Right atrium auricular region (tissue), 2 donors: ENCODE measurements at places on chromosomes 4 and X. TPM values are rescaled to one million over a fixed set of nuclear protein-coding genes. Genes with fewer than 3 reads are reported as not detected.

- H3K27me3 ChIP-seq, result no peaks in the 10 kb centered on the region
- no peaks in the 10 kb centered on the region for H3K4me1 ChIP-seq
- H3K4me3 ChIP-seq, result no peak overlapping the region
- DNase-seq, result no peak
- peak overlapping the region; percentile 57 for H3K27ac ChIP-seq
Observed at GRCh38 chr4:7781366-7781765, 158.3 kb downstream of the AFAP1 start.

DNA sequence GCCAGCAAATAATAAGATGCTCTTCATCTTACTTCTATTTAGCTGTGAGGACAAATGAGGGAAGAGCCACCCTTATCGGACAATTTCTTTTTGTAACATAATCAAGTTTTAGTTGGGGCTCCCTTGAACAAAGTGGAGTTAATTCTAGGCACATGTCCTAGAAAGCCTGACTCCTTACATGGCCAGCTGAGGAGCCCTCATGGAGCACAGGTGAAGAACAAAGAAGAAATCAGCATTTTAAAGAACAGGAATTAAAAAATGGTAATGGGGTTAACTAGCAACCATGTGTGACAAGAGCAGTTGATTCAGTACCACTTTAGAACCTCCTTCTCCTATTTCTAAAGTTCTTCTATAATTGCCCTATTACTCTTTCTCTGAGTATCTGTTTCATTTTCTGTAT lies 15.9 kb downstream of the GPR82 start:
- no peaks in the 10 kb centered on the region for H3K27me3 ChIP-seq
- H3K27ac ChIP-seq, result no peak overlapping the region
- no peaks in the 10 kb centered on the region for H3K4me1 ChIP-seq

DNA sequence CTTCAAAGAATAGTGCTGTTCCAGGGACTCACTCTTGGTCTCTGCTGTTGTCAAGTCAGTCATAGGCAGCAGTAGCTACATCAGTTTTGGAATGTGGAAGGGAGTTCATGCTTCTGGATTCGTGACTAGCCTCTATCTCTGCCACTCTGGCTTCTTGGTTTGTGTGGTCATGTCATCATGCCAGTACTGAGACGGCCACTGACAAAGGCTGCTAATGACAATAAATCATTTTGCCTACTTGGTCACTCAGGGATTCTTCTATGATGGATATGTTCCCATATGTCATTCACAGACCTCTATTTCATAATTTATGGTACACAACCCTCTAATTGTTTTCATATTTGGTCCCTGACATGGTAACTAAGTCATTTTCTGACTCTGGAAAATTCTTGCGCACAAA lies 450.8 kb upstream of the BOD1L1 start:
- no peak overlapping the region for H3K4me3 ChIP-seq
- no peaks in the 10 kb centered on the region for H3K27me3 ChIP-seq
- no peak for DNase-seq
- no peak overlapping the region for H3K27ac ChIP-seq

- peaks cover 37% of the 10 kb centered on the region for H3K36me3 ChIP-seq
- H3K27me3 ChIP-seq, result no peaks in the 10 kb centered on the region
- H3K27ac ChIP-seq, result no peak overlapping the region
Observed at GRCh38 chr4:81453024-81453423, 18.7 kb downstream of the RASGEF1B start.

DNA sequence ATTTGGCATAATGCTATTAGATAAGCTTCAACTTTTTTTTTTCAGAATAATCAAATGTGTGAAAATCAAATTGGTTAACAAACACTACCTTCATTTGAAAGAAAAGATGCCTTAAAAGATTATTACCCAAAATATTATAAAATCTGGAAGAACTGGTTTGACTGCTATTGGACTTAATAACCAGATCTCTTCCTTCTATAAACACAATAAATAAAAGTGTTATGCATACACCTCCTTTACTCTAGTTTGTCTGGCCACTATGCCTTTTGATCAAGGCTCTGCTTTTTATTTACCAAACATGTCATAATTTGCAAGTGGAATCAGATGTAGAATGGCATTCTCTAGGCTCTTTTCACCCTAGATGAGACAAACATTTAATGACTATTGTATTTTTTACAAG lies 897.3 kb upstream of the EPHA5 start:
- no peak overlapping the region for H3K4me3 ChIP-seq
- no peak for DNase-seq
- H3K27ac ChIP-seq, result no peak overlapping the region
- H3K4me1 ChIP-seq, result no peaks in the 10 kb centered on the region

GRCh38 chr4:169573889-169574288 lies 38.5 kb downstream of the NEK1 start:
- H3K36me3 ChIP-seq, result peaks cover 19% of the 10 kb centered on the region
- no peak for DNase-seq
- no peak overlapping the region for H3K27ac ChIP-seq
- H3K27me3 ChIP-seq, result no peaks in the 10 kb centered on the region
- H3K4me1 ChIP-seq, result no peaks in the 10 kb centered on the region

GRCh38 chrX:15913146-15913545 lies 58.5 kb upstream of the AP1S2 start:
- H3K36me3 ChIP-seq, result no peaks in the 10 kb centered on the region
- no peak overlapping the region for H3K4me3 ChIP-seq

GRCh38 chr4:3494462-3494871 lies 31.4 kb downstream of the DOK7 start:
- no peak for DNase-seq
- no peak overlapping the region for H3K4me3 ChIP-seq
- H3K27ac ChIP-seq, result peak overlapping the region; percentile 54

DNA sequence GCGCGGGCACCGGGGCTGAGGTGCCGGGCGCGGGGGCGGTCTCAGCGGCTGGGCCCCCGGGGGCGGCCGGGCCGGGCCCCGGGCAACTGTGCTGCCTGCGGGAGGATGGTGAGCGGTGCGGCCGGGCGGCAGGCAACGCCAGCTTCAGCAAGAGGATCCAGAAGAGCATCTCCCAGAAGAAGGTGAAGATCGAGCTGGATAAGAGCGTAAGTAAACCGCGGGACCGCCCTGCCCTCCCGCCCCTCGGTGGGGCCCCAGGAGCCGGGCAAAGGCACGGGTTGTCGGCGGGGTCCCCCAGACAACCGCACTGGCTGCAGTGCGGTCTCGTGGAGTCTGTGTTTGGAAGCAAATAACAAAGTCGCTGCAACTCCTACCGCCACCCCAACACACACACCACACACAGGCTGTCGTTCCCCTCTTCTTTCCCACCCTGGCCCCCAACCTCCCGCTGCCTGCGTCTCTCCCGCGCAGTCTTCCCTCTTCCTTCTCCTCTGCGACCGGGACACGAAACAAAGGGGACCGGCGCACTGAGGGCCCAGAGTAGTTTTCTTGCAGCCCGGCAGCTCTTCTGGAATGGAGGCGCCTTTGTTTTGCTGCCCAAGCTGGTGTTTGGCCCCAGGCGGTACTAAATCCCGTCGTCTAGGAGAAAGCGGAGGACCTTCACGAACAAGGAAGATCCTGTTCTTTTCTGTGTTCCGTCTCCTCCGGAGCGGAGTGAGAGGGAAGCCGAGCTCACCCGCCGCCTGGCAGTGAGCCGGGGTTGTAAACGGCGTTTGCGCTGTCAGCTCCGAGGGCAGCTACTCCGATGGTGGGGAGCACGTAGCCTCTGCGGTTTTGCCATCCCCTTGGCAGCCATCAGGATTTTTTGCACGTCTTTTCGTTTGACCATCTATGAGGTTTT lies 788 bp downstream of the SAP30 start:
- H3K36me3 ChIP-seq, result no peaks in the 10 kb centered on the region
- peak; percentile 69 for DNase-seq
- peak overlapping the region; percentile 98 for H3K27ac ChIP-seq
- no peaks in the 10 kb centered on the region for H3K27me3 ChIP-seq

DNA sequence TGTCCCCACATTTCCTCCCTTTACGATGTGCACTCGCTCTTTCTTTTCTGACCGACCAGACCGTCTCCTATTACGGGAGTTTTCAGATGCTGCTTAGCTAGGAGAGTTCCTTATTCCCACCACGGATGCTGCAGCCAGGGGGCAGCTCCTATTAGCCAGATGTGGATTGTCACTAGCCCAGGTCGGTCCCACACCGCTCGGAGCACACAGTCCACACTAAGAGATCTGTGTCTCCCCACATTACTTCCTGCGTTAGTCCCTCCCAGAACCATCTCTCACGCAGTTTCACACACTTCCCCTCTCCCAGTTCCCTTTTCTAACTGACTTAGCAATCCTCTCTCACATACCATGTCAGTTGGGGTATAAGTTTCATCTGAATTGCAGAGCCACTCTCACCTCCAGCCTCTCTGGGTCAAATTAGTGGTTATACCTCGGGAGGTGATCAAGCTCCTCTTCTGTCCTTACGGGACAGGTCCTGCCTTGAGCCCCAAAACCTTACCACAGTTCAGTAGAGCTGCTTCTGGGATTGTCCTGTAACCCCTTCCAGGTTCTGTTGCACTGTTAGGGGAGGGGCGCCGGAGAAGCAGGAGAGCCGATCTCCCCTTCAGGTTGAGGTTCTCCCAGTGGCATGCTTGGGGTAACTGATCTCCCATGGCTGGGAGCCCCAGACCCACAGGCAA lies 28.2 kb downstream of the SULT1E1 start:
- no peaks in the 10 kb centered on the region for H3K27me3 ChIP-seq
- no peaks in the 10 kb centered on the region for H3K36me3 ChIP-seq
- no peak overlapping the region for H3K4me3 ChIP-seq
- H3K4me1 ChIP-seq, result no peaks in the 10 kb centered on the region
- no peak overlapping the region for H3K27ac ChIP-seq

DNA sequence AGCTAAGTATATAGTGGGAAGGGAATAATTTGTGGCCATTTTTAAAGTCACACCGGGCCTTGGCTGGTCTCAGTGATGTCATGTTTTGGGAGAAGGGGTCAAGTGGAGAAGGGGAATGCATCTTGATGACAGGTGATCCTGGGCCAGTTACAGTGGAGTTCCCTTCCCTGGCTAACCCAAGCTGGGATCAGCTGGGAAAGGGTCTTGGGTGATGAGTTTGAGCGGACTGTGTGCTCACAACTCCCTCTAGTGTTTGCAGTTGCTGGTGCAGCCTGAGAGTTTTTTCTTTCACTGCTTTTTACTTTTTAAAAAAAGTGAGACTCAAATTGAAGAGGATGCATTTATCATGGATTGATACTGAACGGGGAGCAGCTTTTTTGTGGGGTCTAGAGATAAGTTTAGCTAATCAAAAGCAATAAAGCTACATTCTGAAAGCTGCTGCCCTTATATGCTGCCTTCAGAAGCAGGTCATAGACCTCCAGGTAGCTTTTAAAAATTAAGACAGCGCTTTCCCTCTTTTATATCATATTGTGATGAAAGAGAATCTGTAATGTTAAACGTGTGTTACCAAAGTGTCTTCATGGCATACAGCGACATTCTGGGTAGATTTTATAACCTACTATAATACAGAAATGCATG lies 164.7 kb downstream of the DCLK2 start:
- H3K4me3 ChIP-seq, result no peak overlapping the region
- no peak for DNase-seq
- H3K36me3 ChIP-seq, result peaks cover under 1% of the 10 kb centered on the region
- no peak overlapping the region for H3K27ac ChIP-seq

DNA sequence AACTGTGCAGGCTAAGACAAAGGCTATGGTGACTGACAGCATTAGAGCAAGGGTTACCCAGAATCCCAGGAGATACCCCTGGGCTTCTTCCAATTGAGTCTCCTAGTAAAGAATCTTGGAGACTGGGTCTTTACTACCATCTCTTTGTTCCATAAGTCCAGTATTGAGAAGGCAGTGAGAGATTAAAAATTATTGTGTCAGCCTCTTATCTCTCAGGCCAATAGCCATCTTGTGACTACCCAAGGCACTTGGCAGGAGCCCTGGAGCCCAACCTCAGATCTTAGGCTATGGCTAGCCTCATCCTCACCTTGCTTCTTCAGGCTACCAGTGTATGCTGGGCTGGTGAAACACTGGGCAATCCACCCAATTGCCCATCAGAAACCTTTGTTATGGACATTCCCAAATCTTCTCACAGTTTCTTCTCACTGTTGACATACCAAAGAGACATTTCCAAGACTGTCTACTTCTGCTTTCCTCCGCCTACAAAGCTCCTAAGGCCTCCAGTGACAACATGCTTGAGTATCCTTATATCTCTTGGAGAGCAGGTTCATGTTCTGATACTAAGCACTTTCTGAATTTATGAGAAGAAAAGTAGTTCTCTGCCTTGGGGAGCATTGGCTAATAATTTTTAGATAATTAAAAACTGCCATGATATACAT lies 76.3 kb upstream of the STIM2 start:
- no peaks in the 10 kb centered on the region for H3K36me3 ChIP-seq
- H3K27ac ChIP-seq, result no peak overlapping the region
- H3K4me1 ChIP-seq, result peaks cover 21% of the 10 kb centered on the region
- no peaks in the 10 kb centered on the region for H3K27me3 ChIP-seq

DNA sequence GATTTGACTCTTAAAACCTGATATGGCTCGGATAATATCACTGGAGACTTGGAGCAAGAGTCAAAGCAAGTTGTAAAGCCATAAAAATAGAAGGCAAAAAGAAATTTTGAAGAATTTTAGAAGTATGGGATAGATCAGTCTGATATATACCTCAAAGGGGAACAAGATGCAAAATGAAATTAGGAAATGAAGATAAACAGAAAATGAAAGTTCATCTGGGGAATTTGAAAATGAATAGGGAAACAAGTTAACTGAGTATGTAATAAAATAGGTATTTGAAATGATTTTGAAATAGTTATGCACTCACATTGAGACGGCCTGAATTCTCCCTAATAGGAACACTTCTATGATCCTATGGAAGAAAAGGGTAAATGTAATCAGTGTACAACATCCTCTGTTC lies 5.7 kb downstream of the CYP2U1 start:
- no peaks in the 10 kb centered on the region for H3K27me3 ChIP-seq
- H3K36me3 ChIP-seq, result no peaks in the 10 kb centered on the region
- no peak overlapping the region for H3K27ac ChIP-seq
- DNase-seq, result no peak
- H3K4me1 ChIP-seq, result peaks cover 13% of the 10 kb centered on the region

DNA sequence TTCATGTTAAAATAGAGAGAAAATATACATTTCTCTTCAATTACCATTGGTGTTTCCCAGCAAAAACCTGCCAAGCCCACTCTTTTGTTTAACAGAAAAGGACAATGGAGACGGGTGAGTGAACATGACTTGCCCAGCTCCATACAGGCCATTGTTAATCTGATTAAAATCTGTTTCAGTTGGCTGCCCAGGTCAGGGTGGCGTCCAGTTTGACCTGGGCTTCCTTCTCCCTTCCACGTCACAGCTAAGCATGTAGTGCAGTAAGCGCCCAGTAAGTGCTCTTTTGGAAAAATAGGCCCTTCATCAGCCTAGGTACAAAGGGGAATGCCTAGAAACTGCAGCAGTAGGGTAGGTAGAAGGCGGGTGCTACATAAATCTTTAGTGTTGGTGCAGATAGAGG lies 1.5 kb upstream of the PORCN start:
- no peak for DNase-seq
- no peaks in the 10 kb centered on the region for H3K27me3 ChIP-seq
- H3K4me3 ChIP-seq, result no peak overlapping the region

- H3K4me1 ChIP-seq, result no peaks in the 10 kb centered on the region
- H3K36me3 ChIP-seq, result no peaks in the 10 kb centered on the region
- H3K27ac ChIP-seq, result no peak overlapping the region
- no peaks in the 10 kb centered on the region for H3K27me3 ChIP-seq
- no peak overlapping the region for H3K4me3 ChIP-seq
Observed at GRCh38 chr4:76550966-76551780, 116.1 kb downstream of the SHROOM3 start.

ZFP92 gene
- total RNA-seq, result 1.6 TPM

SLIT2 gene
- 6.7 TPM for total RNA-seq

TMSB15A gene
- total RNA-seq, result 1.5 TPM

PF4V1 gene
- total RNA-seq, result not detected

PGK1 gene
- 197 TPM for total RNA-seq

NOX1 gene
- total RNA-seq, result 0.82 TPM

PNMA5 gene
- total RNA-seq, result not detected

DGKK gene
- not detected for total RNA-seq

GAGE1 gene
- not detected for total RNA-seq

STATH gene
- not detected for total RNA-seq

MAGEA8 gene
- total RNA-seq, result not detected

STK32B gene
- 0.59 TPM for total RNA-seq

TCEANC gene
- 1.4 TPM for total RNA-seq
